ENCODE measurements at places on chromosomes 4 and X. TPM values are rescaled to one million over a fixed set of nuclear protein-coding genes. Genes with fewer than 3 reads are reported as not detected.

DNA sequence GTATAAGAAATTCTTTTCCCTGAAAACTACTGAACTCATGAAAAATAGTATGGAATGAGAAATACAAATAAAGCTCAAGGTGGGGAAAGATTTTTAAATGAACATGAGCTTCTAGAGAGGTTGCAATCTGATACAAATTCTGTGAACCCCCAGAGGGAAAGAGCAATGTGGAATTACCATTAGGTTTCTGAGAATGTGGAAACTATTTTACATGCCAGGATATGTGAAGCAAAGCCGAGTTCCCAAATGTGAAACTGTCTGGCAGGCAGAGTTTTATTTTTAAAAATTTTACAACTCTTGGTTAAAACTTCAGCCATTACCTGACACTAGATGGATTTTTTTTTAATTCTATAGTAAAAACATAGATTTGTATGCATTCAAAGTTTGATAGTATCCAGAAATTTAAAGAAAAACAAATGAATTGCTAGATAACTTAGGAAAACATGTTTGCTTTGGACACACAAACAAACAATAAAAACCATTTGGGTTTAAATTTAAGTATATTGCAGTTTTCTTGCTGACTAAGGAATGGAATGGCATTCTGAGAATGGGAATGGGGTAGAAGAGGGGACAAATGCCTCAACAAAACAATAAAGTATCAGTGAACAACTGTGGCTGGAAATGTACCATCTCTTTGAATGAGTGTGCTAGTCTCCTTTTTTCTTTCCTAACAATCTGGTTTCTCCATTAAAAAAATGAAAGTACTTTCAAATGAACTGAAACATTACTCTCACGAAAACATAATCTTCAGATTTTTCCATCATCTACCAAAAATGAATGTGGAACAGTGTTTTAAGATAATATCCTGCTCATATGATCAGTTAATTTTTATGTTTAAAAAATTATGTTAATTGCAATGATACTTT, 99.6 kb downstream of the PCDH18 start:
- H3K4me3 ChIP-seq: peak overlapping the region; percentile 34
- no peaks in the 10 kb centered on the region for H3K27me3 ChIP-seq
- peaks cover 25% of the 10 kb centered on the region for H3K4me1 ChIP-seq
- peaks cover 3% of the 10 kb centered on the region for H3K36me3 ChIP-seq
- H3K27ac ChIP-seq: peak overlapping the region; percentile 91

- DNase-seq: no peak
- no peak overlapping the region for H3K4me3 ChIP-seq
- no peaks in the 10 kb centered on the region for H3K27me3 ChIP-seq
Measured at GRCh38 chr4:140691369-140691768, 64.8 kb downstream of the TBC1D9 start.

GRCh38 chr4:111208970-111209369, 586.1 kb upstream of the PITX2 start:
- no peak overlapping the region for H3K27ac ChIP-seq
- H3K4me1 ChIP-seq: no peaks in the 10 kb centered on the region
- H3K36me3 ChIP-seq: no peaks in the 10 kb centered on the region
- no peak for DNase-seq

GRCh38 chrX:96729053-96729452, 44.4 kb downstream of the DIAPH2 start:
- H3K4me1 ChIP-seq: no peaks in the 10 kb centered on the region
- H3K27ac ChIP-seq: no peak overlapping the region
- no peak for DNase-seq
- H3K4me3 ChIP-seq: no peak overlapping the region
- H3K36me3 ChIP-seq: no peaks in the 10 kb centered on the region

DNA sequence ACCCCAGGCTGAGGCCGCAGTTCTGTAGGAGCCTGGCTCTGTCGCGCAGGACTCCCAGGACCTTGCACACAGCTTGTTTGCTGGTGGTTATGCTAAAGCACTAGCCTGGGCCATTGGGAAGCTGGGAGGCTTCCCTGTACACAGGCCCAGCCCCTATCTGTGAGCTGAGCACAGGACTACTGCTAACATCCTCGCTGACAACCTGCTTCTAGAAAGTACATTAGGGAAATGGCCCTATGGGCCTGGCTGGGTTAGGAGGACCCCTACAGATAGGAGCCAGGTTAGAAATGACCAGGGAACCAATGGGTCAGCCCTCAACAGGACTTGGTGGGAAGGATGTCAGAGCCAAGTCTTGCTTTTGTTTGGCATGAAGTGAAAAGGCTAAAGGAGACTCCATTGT, 219.4 kb upstream of the LNX1 start:
- no peaks in the 10 kb centered on the region for H3K36me3 ChIP-seq
- no peak overlapping the region for H3K4me3 ChIP-seq
- peak; percentile 76 for DNase-seq
- H3K27ac ChIP-seq: no peak overlapping the region

DNA sequence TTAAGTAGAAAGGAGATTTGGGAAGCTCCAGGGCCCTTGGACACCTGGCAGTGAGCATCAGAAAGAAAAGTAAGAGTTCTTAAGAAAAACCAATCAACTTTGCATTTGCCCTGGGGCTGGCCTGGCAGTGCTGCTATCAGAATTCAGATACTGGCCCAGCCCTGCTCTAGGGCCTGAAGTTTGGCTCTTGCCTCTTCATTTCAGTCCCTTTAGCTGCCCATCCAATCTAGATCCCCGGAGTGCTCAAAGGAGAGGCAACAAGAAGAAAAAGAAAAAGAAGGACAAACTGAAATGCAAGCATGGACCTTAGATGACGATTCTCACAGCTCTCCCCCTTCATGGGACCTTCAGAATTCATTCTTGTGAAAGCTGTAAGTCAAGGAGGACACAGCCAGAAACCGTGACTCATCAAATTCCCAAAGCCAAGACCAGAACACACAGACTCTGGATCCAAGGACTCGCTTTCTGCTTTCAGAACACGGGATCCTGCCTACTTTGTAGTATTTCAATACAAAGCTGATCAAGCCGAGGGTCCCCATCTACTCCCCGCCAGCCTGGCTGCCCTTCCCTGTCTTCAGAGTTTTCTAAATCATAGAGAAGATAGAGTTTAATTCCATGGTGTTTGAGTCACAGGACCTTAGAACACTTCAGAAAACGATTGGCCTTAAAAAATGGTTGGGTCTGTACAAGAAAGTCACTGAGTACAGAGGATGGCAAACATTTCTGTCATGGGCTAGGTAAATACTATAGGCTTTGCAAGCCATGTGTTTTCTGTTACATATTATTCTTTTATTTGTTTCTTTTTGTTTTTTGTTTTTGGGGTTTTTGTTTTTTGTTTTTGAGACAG, 103.7 kb downstream of the RBM47 start:
- H3K4me1 ChIP-seq: peaks cover 8% of the 10 kb centered on the region
- H3K36me3 ChIP-seq: no peaks in the 10 kb centered on the region
- H3K27me3 ChIP-seq: no peaks in the 10 kb centered on the region
- no peak overlapping the region for H3K4me3 ChIP-seq

- no peaks in the 10 kb centered on the region for H3K4me1 ChIP-seq
- H3K27me3 ChIP-seq: no peaks in the 10 kb centered on the region
- H3K27ac ChIP-seq: no peak overlapping the region
- H3K4me3 ChIP-seq: no peak overlapping the region
Measured at GRCh38 chr4:101600287-101600686, 190.2 kb upstream of the BANK1 start.

Gene SEC24B
- total RNA-seq: 34.5 TPM

- H3K36me3 ChIP-seq: no peaks in the 10 kb centered on the region
- H3K4me3 ChIP-seq: no peak overlapping the region
- H3K27me3 ChIP-seq: peaks cover 4% of the 10 kb centered on the region
- H3K4me1 ChIP-seq: no peaks in the 10 kb centered on the region
- no peak overlapping the region for H3K27ac ChIP-seq
Measured at GRCh38 chr4:121229993-121230392, 65.9 kb upstream of the TNIP3 start.

DNA sequence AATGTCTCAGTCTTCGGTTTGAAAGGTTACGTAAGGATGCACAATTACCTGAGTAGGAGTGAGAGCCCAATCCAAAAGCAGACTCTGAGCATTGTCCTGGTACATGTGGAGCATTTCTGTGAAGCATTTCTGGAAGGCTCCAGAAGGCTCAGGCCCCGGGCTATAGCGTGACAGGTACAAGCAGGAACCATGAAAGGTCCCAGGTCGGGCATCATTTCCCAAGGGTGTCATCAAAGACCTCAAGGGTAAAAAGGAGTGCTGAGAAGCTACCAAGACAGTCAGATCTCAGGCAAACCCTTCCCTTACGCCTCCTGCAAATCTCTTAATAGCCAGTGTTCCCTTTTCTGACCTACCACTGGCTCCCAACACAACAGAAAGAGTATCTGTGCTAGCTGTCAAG, 30.8 kb downstream of the GPC4 start:
- H3K36me3 ChIP-seq: peaks cover 2% of the 10 kb centered on the region
- DNase-seq: no peak
- H3K4me3 ChIP-seq: no peak overlapping the region

DNA sequence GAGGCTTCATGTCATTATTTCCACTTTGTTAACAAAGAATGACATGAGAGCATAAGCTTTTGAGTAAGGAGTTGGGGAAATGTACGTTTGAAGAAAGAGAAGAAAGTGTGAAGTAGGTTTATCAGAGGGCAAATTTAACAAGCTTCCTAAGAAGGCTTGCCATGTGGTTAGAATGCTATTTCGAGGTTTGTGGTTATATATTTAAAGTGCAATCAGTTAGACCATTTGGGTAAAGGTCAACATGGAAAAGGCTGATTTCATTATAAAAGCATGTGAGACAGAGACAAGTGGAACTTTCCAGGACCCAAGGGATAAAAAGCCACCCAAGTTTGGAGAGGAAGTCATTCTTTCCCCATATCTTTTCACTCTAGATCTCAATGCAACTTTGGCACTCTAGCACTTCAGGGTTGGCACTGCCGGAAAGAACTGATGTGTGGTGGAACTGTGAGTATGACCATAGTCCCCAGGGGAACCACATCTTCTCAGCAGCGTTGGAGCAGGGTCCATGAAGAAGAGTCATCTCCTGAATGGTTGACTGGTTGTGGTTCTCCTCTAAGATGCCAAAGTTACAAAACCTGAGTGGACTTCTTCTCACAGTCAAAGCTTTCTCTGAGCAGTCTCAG, 529.9 kb downstream of the MID1IP1 start:
- H3K36me3 ChIP-seq: no peaks in the 10 kb centered on the region
- H3K27ac ChIP-seq: no peak overlapping the region
- H3K4me1 ChIP-seq: no peaks in the 10 kb centered on the region
- H3K4me3 ChIP-seq: no peak overlapping the region
- no peak for DNase-seq

Gene TCEAL5
- not detected for total RNA-seq

Gene SORBS2
- total RNA-seq: 33.2 TPM

GRCh38 chr4:112823606-112824005, 186.7 kb downstream of the LARP7 start:
- peaks cover 5% of the 10 kb centered on the region for H3K4me1 ChIP-seq
- H3K27ac ChIP-seq: no peak overlapping the region
- DNase-seq: no peak

DNA sequence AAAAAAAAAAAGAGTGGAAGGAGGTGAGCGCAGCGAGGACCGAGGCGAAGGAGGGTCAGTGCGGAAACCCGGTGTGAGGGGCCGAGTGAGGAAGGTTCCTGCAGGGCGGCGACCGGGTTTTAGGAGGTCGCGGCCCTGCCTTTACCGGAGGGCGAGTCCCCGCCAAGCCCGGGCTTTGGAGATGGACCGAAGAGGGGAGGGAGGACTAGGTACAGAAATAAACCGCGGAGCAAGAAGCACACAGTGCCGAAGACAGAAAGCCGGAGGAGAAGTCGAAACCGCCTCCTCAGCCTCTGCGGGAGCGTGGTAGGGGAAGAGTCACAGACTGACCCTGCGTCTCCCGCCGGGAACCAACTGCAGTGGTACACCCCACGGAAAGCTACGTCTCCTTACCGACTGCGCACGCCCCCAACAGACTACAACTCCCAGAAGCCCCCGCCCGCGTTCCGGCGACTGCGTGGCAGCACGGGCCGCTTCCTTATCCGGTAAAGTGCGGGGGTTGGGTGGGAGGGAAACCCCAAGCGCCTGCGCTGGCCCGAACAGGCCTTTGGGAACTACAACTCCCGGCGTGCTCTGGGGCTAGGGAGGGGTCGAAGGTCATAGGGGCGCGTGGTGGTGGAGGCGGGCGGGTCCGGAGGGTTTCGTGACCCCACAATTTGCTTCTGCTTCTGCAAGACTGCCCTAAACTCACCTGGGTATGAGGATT, at the start of gene NFXL1:
Gene NFXL1 (minus strand): TSS at position 364 of the 706 bp plus-strand sequence. CDS start 380 bp downstream, outside the sequence.
- peak; percentile 98 for DNase-seq
- peak within 1 kb of the TSS; percentile 94 for H3K27ac ChIP-seq
- peaks cover 11% of the 10 kb centered on the region for H3K27me3 ChIP-seq

- DNase-seq: no peak
- H3K27ac ChIP-seq: no peak overlapping the region
- H3K4me3 ChIP-seq: no peak overlapping the region
- no peaks in the 10 kb centered on the region for H3K27me3 ChIP-seq
- H3K36me3 ChIP-seq: no peaks in the 10 kb centered on the region
- H3K4me1 ChIP-seq: peaks cover 41% of the 10 kb centered on the region
Measured at GRCh38 chrX:70481471-70482270, 37.0 kb downstream of the DLG3 start.

DNA sequence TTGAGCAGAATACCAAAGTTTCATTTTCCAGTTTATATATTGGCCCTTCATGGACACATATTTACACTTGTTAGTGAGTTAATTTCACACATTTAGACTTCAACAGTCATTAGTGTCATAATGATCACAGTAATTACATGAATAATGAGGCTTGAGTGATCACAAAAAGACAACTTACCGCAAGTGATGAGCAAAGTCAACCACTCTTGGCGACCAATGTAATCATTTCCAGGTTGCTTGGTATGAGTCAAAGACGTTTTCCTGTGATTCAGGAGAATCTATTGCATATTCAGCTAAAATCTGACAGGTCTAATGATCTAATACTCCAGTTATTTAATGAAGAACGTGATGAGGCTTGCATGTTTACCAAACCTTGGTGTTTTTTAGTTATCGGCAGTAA, 407.9 kb upstream of the TENM3 start:
- no peak overlapping the region for H3K27ac ChIP-seq
- DNase-seq: no peak
- H3K4me3 ChIP-seq: no peak overlapping the region
- H3K4me1 ChIP-seq: no peaks in the 10 kb centered on the region
- H3K36me3 ChIP-seq: peaks cover 2% of the 10 kb centered on the region
- H3K27me3 ChIP-seq: no peaks in the 10 kb centered on the region
